Spleen (tissue), 13 donors: ENCODE measurements at places on chromosomes 3 and 15. TPM values are rescaled to one million over a fixed set of nuclear protein-coding genes. Genes with fewer than 3 reads are reported as not detected.

DNA sequence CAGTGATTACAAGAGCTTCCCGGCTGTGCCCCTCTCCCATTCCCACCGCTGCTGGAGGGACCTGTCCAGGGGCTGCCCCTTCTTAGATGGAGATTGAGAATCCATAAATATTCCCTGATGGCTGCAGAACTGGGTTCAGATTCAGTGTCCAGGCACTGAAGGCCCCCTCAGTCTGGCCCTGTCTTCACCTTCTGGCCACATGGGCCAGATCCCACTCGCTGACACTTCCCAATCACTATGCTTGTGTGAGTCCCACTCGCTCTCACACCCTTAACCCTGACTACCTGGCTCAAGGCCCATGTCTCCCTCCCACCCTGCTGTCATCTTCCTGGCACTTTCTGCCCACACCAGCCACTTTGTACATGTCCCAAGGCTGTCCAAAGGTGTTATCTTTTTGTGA lies 15.5 kb upstream of the MRPS22 start:
- no peak for DNase-seq

DNA sequence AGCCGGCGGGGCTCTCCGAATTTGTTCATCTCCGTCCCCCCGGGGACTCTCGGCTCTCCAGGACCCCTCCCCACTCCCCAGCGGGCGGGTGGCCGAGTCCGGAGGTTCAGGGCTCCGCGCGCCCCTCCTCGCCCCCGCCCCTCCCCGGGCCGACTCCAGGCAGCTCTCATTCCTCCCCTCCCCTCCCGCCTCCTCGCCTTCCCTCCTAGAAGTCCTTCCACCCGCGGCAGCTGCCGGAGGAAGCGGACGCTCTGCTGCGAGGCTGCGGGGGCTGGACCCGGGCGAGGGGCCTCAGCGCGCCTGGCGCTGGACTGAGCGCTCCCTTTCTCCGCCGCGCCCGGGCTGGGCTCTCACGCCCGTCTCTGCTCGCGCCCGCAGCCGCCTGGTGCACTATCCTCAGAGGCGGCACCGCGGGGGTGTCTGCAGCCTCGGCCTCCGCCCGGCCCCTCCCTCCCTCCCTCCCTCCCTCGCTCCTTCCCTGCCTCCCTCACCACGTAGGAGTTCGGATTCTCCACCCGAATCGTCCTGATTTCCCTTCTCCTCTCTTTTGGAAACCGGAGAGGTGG lies at the start of gene ROBO2:
Gene ROBO2, plus strand, starts transcription at position 494 of the 566 bp plus-strand sequence. CDS start 687 bp downstream, outside the sequence.
- DNase-seq: peak; percentile 75

DNA sequence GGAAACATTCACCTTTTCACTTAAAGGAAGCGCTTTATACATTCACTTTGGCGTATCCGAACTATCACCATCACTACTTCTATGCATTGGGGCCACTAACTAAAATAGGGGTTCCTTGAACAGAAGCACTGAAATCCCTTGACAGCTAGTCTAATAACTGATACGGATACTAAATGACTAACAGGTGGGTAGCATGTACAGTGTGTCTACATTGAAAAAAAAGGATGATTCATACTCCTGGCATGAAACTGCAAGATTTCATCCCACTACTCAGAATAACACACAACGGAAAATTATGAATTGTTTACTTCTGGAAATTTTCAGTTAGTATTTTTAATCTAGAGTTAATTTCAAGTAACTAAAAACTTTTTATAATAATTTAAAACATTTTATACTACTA lies 96.7 kb downstream of the SMARCC1 start:
- DNase-seq: no peak

DNA sequence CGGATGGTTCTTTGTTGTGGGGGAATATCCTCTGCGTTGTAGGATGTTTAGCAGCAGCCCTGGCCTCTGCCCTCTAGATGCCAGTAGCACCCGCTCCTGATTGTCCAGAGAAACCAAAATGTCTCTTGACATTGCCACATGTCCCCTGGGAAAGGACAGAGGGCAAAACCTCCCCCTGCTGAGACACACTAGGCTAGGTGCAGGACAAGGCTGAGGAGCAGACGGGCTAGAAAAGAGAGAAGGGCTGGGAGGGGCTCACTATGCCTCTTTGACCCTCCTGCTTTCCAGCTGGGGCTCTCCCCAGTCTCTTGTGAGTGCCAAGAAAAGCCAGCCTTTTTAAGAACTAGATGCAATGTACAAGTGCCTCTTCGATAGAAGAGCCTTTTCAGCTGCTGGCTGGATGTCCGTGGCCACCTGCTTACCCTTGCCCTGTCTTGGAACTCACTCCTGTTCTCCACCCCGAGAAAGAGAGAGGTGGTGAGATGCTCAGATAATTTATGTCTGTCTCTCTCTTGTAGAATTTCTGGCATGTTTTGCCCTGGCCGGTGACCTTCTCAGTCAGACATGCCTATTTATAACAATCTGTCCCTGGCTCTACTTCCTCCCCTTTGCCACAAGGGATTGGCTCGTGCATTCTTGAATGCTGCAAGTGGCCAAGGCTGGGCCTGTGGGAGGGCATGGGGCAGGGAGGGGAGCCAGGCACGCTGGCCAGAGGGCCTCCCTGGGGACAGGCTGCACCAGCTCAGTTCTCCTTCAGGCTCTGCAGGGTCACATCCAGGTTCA lies 142.6 kb downstream of the RPLP1 start:
- DNase-seq: no peak

- DNase-seq: peak; percentile 74
Measured at GRCh38 chr3:58178528-58179234, 32.1 kb downstream of the DNASE1L3 start.

GRCh38 chr3:193905541-193906396 lies 230.2 kb upstream of the HES1 start:
- DNase-seq: no peak

GRCh38 chr15:77115179-77115578 lies 44.3 kb upstream of the TSPAN3 start:
- no peak for DNase-seq

- DNase-seq: peak; percentile 21
Measured at GRCh38 chr15:68278595-68279405, 1.3 kb downstream of the FEM1B start.

DNA sequence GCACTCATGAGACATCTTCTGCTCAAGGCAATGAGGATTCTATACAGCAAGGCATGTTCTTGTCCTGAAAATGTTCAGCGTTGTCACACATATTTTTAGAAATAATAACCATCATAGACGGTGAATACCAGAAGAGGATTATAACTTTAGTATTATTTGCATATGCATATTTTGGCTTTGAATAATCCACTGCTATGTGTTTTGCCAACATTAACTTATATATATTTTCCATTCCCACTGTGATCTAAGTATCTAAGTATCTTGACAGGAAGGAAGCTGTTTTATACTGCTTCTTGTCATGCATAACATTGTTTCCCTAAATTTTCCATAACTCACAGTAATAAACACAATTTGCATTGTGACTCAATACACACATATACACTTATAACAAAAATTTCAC lies 509.5 kb downstream of the TBL1XR1 start:
- no peak for DNase-seq

Gene CLDN16
- not detected for total RNA-seq

- no peak for DNase-seq
Measured at GRCh38 chr3:13544293-13544831, 4.6 kb upstream of the FBLN2 start.

Gene MKRN3
- 3.5 TPM for total RNA-seq

- no peak for DNase-seq
Measured at GRCh38 chr3:101084404-101084803, 91.2 kb upstream of the ABI3BP start.

GRCh38 chr15:88802991-88803240 lies 320 bp upstream of the ACAN start:
- DNase-seq: no peak

- no peak for DNase-seq
Measured at GRCh38 chr3:13164893-13165492, 91.8 kb upstream of the IQSEC1 start.

GRCh38 chr3:23748398-23749110 lies 57.2 kb upstream of the UBE2E1 start:
- DNase-seq: no peak

- no peak for DNase-seq
Measured at GRCh38 chr3:69439643-69440270, 53.9 kb upstream of the FRMD4B start.

Gene FILIP1L
- 42.6 TPM for total RNA-seq

Gene BCHE
- 2.7 TPM for total RNA-seq

Gene TFRC
- total RNA-seq: 61.5 TPM

- no peak for DNase-seq
Measured at GRCh38 chr3:100540791-100541334, 48.4 kb downstream of the TMEM45A start.

DNA sequence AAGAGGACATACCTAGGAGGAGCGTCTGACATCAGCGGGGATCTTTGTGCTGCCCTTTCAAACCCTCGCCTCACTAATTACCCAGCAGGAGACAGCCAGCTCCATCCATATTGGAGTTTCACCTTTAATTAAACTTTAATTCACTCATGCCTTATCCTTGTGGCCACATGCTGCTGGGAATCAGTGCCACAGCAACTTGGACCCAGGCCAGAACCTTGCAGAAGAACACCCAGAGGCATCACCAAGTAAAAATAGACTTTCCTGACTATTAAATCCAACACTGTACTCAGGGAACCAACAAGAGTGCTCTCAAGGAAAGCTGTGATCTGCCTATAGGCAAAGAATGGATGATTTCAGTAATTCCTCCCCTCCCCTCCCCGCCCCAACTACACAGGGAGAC lies 23.9 kb downstream of the EIF1B start:
- DNase-seq: no peak

Gene CYP1A2
- not detected for total RNA-seq

Gene ZCWPW2
- not detected for total RNA-seq

- DNase-seq: no peak
Measured at GRCh38 chr3:72411843-72412242, 436.4 kb downstream of the SHQ1 start.
